Activated T-helper 17 cell treated with anti-CD3 and anti-CD28 coated beads, Interleukin-2, amount 50 U/mL, for 72 hours (primary cell): ENCODE measurements at places on chromosomes 11 and 22.

DNA sequence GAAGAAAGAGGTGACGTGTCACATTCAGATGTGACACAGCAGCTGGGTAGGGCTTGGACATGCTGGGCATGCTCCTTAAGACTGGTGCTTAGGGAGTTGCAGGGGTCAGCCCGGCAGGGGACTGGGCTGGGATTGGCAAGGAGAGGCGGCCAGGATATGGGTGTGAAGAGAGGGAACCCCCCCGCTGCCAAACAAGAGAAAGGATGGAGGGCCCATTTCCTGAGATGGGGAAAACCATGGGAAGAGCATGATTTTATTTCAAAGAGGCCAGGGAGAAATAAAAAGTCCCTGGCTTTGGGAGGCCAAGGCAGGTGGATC, 5.3 kb downstream of the ATF4 start:
- ATAC-seq: no peak

DNA sequence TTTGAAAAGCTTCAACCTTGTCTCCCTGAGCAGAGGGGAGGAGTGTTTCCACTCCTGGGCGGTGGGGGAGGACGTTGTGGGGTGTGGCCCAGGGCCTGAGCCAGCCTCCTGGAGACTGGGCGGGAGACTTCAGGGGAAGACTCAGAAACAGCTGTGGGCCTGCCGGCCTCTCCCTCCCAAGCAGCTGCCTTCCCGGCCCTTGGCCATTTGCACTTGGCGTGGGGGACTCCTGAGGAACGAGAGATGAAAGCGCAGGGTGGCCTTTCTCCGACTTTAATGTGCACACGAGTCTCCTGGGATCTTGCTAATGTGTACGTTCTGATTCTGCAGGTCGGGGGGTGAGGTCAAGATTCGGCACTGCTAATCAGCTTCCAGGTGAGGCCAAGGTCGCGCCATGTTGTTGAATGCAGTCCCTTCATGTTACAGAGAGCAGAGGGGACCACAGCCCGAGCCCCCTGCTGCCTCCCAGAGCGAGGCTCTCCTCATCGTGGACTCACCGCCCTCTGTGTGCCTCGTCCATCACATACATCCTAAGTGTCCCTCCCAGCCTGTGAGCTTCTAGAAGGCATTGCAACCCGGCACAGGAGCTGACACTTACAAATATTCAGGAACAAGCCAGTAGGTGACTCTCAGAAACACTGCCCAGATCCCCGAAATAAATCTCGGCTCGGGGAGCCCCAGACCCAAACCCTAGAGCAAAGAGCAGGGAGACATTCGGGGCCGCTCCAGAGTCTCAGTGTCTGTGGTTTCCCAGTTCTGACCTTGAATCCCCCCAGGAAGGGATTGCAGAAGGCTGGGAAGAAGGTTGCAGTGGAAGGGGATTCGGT, 7.7 kb downstream of the LIF start:
- ATAC-seq: no peak

DNA sequence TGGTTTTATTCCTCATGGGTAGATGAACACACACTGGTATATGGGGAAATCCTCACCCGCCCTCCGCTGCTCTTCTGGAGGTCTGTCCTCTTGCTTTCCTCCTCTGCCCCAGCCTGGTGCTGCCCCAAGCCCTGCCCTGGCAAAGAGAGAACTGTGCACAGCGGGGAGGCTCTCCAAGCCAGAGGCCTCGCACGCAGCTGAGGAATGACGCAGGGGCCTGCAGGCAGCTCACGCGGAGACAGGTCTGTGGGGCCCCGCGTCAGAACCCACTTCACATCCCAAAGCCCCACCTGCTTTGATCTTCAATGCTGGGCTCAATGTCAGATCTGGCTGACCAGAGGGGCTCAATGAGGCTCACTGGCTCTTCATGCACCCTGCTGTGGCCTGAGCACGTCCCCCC, 10.0 kb downstream of the GATD1 start:
- ATAC-seq: no peak

DNA sequence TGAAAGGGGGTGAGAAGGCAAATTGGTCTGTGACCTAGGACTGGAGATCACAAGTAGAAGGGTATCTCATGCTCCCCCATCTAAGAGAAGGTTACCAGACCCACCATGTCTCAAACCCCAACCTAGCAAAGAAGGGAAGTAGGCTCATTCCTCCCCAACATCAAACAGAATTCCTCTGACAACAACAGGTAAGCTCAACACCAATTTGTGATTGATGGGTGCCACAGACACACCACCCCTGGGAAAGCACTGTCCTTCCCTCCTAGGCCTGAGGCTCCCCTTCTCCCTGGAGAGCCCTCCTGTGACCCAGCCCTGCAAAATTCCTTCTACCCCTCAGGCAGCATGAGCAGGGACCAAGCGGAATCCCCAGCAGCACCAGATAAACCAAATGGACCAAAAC, 154.3 kb downstream of the BUD13 start:
- ATAC-seq: no peak

- no peak for ATAC-seq
Observed at GRCh38 chr11:112277941-112278340, 17.3 kb upstream of the PLET1 start.

- peak; percentile 87 for ATAC-seq
Observed at GRCh38 chr11:35272391-35272902, 133.5 kb downstream of the CD44 start.

DNA sequence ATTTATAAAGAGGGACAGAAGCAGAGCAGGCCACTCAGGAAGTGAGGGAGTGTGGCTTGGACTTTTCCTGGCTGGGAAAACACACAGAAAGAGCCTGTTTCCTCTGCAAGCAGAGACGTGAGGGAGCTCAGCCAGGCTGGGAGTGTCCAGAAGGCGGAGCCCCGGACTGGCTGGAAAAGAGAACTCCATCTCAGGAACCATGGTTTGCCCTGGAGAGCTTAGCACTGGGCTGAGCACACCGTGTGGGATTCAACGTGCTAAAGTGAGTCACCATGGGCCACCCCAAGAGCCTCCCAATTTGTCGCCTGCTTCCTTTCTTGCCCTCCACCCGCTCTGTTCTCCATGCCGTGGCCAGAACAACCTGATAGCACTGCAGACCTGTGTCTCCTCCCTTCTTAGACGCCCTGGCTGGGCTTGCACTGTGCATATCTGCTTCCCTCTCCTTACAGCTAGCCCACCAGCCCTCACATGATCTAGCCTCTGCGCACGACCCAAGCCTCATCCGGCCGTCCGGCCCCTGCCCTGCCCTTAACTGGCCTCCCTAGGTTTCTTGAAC, 51.8 kb downstream of the GALNT18 start:
- no peak for ATAC-seq

DNA sequence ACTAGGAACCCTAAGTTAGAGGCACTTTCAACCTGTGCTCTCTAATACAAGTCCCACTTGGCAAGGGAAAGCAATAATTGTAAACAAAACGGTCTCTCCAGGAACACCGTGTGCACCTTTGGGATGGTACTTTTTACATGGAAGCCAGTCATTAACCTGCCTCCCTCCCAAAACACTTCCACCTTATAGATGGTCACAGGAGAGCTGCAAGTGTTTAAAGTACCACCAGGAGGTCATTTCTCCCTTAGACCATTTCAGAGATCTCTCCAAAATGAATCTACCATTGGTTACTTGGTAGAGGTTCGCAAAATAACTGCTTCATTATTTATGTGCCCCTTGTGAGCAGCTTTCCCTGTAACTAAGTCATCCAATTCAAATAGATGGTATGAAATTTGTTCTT, 375.3 kb downstream of the DYNC2H1 start:
- no peak for ATAC-seq

- no peak for ATAC-seq
Observed at GRCh38 chr22:21962655-21962949, 10.0 kb upstream of the PPM1F start.

DNA sequence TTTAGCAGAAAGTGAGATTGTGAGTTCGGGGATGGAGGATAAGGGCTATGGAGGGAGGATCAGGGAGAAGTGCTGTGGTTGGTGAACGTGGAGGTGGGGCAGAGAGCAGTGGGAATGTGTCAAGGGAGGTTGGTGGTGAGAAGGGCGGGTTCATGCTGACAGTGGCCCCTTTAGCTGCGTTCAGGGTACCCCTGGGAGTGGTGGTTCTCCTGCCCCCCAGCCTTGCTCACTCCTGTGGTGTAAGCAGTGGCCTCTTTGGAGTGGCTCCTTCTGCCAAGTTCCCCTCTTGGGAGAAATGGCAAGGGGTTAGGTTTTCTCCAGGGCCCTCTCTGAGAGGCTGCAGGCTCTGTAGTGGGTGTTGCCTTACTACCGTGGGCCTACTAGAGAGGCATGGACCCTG, 16.1 kb upstream of the NECTIN1 start:
- ATAC-seq: no peak

- ATAC-seq: no peak
Observed at GRCh38 chr11:90775567-90776165, 552.8 kb upstream of the CHORDC1 start.

DNA sequence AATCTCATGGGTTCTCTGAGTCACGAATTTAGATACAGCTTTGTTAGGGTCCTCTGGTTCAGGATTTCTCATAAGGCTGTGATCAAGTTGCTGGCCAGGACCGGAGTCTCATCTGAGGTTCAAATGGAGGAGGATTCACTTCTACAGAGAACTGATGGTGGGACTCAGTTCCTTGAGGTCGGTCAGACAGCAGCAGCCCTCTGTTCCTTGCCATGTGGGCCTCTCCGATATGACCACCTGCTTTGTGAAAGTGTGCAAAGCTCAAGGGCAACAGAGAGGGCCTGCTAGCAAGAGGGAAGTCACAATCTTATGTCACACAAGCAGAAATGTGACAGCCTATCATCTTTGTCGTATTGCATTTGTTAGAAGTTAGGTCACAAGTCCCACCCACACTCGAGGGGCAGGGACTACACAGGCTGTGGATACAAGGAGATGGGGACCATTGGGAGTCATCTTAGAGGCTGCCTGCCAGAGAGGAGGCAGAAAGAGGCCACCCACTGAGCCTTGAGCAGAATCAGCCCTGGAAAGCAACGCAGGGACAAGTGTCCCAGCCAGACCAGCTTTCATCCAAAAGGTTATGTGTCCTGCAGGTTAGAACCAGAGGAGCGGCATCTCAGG, 34.5 kb downstream of the RPUSD4 start:
- ATAC-seq: no peak

DNA sequence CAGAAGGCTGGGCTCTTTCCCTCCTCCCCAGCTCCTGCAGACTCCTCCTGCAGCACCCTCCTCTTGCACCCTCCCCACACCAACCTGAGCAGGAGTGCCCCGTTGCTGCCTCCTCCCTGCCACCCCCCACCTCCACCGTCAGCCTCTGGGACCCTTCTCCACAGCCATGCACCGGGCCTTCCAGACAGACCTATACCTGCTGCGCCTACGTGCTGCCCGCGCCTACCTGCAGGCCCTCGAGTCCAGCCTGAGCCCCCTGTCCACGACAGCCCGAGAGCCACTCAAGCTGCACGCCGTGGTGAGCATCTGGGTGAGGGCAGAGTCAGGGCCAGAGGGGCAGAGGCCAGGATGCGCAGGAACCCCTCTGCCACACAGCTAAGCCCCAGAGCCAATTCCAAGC, 16.2 kb downstream of the ZDHHC24 start:
- ATAC-seq: no peak

- ATAC-seq: no peak
Observed at GRCh38 chr11:33634291-33634834, 66.3 kb downstream of the C11orf91 start.

GRCh38 chr11:83159902-83160865, 3.3 kb downstream of the PCF11 start:
- no peak for ATAC-seq

DNA sequence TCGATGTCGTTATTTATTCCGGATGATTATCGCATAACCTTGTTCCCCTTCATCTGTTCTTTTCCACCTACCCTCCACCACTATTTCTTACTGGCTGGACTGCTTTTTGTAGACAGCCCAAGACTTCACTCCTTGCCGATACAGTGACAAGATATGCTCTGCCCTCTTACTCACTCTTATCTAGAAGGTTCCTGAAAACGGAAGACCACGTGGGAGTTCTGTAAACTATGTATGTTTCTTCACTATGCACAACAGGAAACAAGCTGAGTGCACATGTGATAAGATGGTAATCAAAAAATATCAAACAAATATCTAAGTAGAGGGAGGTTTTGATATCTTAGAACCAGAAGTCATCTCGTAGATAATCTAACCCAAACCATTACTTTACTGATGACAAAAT, 122.9 kb upstream of the ARHGAP20 start:
- ATAC-seq: no peak

DNA sequence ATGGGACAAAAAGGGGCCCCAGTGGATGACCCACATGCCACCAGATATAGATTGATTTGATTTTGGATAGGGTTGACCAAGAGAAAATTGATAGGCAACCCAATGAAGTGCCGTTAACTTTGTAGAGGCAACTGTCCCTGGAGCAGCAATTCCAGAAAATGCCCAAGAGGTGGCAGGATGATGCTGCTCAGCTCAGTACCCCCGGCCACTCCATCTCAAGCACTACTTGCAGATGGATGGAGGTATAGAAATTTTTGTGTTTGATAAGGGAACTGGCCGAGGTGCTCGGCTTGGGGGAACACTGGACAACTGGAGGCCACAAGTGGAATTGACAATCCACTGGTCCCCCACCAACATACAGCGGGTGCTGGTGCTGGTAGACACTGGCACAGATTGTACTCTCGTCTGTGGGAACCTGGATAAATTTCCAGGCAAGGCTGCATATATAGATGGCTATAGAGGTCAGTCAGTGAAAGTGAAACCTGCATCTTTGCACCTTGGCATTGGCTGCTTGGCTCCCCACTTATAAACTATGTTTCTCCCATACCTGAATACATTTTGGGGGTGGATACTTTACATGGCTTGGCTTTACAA, 86.3 kb downstream of the CCDC83 start:
- ATAC-seq: peak; percentile 43

- ATAC-seq: peak; percentile 77
Observed at GRCh38 chr22:20156611-20157429, 6.0 kb upstream of the CCDC188 start.

- no peak for ATAC-seq
Observed at GRCh38 chr22:46513908-46514550, 23.4 kb downstream of the CELSR1 start.

DNA sequence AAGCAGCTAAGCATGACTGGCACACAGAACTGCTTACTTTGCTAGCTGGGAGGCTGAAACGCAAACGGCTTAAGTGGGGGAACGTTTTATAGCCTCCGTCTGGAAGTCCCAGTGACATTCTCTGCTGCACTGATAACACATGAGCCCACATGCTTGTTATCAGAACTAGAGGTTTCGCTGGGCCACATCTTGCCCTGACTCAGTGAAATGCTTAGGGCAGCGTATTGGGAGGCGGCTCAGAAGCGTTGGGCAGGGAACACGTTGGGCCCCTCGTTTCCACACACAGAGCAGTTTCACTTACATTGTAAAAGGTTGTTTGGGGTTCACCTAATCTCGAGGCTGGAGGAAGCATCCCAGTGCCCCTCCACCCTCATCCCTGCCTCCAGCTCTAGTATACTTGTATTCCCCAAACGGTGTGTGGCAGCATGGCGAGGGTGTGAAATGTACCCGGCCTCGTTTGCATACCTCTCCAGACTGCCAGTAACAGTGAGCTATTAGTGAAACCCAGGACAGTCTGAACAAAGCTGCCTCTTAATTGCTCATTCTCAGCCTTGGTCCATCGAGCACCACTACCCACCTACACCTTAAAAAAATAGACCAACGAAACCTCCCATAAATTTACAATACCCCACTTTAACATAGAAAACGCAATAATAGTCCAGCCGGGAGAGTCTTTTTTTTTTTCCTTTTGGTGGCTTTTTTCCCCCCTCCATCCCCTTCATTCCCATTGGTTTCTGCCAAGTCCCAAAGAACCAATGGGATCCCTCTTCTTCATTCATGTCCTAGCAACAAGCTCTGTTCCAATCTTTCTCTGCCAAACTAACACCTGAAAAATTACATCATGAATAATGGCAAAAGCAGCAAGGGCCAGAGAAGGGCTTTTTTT, 218.8 kb upstream of the SORL1-AS1 start:
- no peak for ATAC-seq
